ENCODE measurements at places on chromosomes 7 and 10.

DNA sequence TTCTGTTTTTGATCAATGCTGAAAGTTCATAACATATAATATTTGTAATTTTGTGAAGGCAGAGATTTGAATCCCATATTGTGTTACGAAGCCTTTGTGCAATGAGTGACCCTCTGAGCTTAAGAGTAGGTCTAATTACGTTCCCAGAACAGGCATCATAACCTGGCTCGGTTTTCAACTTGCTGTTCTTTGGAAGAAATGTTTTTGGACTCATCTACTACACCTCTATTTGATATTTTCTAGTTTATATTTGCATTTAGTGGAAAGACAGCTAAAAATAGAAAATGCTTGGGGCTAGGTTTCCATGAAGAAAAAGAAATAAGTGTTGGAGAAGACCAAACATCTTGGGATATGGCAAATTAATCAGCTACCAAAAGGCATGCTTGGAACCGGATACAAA is 234.8 kb downstream of the AGMO start:
- no peak for DNase-seq

DNA sequence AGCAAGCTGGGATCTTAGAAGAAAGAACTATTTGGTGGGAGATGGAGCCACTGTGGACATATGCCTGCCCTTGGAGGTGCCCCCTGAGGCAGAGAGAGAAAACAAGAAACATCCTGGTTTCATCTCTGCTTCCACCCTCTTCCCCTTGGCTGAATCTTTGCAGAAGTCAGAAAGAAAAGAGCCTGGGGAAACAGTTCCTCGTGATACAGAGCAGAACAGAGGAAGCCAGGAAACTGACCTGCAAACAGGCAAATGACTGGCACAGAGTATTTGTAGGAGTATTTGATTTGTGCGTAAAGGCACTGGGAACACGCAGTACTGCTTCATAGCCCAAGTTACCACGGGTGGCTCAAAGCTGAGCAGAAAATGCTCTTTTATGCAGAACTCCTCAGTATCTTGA is 7.0 kb upstream of the KEL start:
- no peak for DNase-seq

DNA sequence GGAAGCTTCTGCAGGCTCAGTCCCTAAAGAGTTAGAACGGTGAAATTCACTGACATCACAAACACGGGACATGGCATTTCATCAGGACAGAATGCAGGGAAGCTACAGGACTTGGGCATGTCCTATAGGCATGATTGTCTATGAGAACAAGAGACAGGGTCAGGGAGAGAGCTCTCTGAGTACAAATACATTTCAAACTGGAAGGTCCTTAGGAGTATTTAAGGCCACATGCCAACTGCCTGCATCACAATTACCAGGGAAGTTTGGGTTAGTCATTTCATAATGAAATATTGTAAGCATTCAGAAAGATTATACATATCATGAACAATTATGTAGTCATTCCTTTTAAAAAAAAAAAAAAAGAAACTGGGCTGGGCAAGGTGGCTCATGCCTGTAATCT is 71.3 kb downstream of the CREB3L2 start:
- DNase-seq = no peak

DNA sequence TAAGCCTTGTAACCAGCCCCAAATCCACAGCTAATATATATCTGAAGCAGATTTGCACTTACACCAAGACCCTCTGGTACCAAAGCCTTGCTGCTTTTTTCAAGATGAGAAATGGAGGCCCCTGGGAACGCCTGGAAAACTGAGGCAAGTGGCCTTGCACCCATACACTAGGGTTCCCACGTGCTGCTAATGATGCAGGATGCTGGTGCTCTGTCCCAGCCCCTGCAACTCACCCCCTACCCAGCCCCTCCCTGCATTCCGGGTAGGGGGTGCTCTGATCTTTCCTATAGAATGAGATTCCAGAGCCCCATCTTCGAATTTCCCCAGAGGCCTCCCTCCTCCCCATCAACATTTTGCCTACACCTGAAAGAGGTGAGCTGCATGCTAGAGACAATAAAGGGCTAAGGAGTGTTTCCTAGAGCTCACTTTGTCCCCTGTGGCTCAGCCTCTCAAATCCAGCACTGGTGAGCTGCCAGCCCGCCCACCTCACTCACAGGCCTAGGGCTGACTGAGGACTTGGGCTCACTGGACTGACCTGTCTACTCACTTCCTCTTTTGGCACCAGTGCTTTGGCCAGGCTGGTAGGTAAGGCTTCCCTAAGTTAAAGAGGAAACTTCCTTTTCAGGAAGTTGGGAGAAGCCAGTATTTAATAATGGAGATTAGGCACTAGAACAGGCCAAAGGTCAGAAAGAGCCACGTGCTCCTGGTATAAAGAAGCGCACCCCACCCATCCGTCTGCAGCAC is 9.8 kb downstream of the RBP4 start:
- DNase-seq = no peak

All from CD4-positive, alpha-beta T cell treated with Interleukin-15 for 4 hours (primary cell).